Right atrium auricular region (tissue), 2 donors: ENCODE measurements at places on chromosomes 13 and 19. TPM values are rescaled to one million over a fixed set of nuclear protein-coding genes. Genes with fewer than 3 reads are reported as not detected.

KCNRG gene
- 1.6 TPM for total RNA-seq

CEACAM6 gene
- not detected for total RNA-seq

IQCN gene
- 1.5 TPM for total RNA-seq

ZNF709 gene
- total RNA-seq = 1.6 TPM

ZFP82 gene
- 4.6 TPM for total RNA-seq

TDRD12 gene
- total RNA-seq = 0.28 TPM

SYNGR4 gene
- not detected for total RNA-seq

IFNL1 gene
- not detected for total RNA-seq

CFAP97D2 gene
- total RNA-seq = not detected

CYP4F3 gene
- 0.15 TPM for total RNA-seq

DNA sequence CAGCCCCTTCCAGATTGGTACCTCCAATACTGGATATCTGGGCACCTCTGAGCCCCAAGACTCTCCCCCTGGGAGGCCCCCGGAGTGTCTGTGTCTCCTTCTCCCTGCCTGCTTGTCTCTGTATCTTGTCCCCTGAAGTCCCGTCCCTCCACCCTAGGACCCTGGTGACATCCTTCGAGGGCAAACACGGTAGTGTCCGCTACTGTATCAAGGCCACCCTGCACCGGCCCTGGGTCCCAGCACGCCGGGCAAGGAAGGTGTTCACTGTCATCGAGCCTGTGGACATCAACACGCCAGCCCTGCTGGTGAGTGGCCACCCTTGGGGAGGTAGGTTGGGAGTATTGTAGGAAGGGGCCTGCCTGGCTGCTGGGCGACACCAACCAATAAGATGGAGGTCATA is 844 bp downstream of the ARRDC2 start:
- no peak for DNase-seq

- no peak for DNase-seq
Measured at GRCh38 chr13:99347335-99347878, 40.2 kb upstream of the GPR183 start.

GRCh38 chr13:73722120-73722519 is 412.1 kb downstream of the KLF12 start:
- DNase-seq = no peak

- no peak for DNase-seq
Measured at GRCh38 chr13:104798486-104798885, 1732.3 kb upstream of the SLC10A2 start.

GRCh38 chr19:12779162-12779993 is 4.0 kb upstream of the HOOK2 start:
- peak; percentile 80 for DNase-seq

GRCh38 chr13:49403996-49404702 is 39.7 kb downstream of the CAB39L start:
- no peak for DNase-seq

DNA sequence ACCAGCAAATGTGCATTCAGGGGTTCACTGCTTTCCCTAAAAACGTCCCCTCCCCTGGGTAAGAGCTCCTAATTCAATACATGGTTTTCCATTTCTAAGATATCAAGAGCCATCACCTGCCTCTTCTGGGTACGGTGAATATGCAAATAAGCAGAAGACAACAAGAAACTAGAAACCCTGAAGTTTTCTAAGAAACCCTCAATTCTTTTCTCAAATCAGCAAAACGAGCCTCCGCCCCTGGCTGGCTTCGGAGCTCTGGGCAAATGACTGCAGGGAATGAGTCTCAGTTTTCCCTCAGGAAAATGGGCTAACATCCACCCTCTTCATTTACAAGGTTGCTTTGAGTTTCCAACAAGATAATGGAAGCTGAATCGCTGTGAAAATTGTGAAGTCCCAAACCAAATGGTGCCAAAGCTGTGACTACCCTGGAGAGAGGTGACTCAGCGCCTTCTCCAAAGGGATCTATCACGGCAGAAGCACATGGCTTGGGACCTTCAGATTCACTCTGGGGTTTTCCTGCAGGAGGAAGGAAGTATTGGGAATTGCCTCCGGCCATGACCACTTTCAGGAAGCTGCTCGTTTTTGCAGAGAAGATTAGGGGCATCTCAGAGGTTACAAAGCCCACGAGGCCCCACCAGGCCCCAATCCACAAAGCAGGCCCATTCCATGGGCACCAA is 26.6 kb downstream of the KLF2 start:
- no peak for DNase-seq

DNA sequence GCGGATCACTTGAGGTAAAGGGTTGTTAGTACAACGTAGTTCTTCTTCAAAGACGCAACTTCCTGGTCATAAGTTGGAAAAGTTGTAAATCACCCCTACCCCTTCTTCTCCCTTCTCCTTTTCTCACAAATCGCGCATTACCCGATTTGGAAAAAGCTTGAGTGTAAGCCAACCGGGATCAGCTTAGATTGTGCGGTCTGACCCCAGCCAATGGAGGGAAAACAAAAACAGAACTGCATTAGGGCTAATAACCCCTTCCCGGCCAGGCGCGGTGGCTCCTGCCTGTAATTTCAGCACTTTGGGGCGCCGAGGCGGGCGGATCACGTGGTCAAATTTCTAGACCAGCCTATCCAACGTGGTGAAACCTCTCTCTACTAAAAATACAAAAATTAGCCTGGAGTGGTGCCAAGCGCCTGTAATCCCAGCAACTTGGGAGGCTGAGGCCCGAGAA is 806 bp downstream of the ZNF90 start:
- no peak for DNase-seq

GRCh38 chr19:16094360-16095070 is 17.2 kb upstream of the RAB8A start:
- DNase-seq = no peak

GRCh38 chr13:98096059-98096458 is 46.8 kb upstream of the FARP1 start:
- DNase-seq = no peak

- DNase-seq = no peak
Measured at GRCh38 chr19:34316247-34316646, 48.7 kb upstream of the GPI start.

- no peak for DNase-seq
Measured at GRCh38 chr13:93794197-93794885, 567.7 kb downstream of the GPC6 start.

- DNase-seq = no peak
Measured at GRCh38 chr19:43316591-43317319, 36.7 kb upstream of the CD177 start.

DNA sequence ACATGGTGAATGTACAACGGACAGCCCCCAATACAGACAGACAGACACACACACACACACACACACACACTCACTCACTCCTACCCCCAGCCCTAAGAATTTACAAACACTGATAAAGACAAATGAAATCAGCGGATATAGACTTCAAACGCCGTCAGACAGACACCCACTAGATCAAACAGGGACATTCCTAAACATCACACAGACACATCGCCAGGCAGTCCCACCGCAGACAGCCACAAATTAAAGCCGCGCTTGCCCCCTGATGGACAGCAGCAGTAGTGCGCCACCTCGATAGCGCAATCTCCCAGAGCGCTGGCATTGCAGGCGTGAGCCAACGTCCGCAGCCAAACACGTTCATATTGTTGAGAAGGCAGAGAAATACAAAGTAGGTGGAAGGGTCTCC is 24.7 kb upstream of the ADGRE1 start:
- peak; percentile 86 for DNase-seq

DNA sequence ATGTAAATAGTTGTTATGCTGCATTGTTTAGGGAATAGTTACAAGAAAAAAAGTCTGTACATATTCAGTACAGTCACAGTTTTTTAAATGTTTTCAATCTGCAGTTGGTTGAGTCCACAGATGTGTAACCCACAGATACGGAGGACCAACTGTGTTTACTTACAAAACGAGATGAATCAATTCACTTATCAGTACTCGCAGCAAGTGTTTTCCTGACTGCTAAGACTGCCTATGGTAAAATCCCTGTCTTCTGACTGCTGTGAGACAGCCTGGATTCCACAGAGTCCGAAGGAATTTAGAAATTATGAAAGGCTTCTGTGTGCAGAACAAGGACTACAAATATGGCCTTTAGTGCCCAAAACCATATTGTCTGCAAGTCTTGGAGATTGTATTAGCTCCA is 45.7 kb upstream of the C1QTNF9 start:
- no peak for DNase-seq
